ENCODE measurements at places on chromosomes 11 and 22.

- DNase-seq = peak; percentile 75
Measured at GRCh38 chr11:1640076-1640946, 10.7 kb downstream of the KRTAP5-5 start.

DNA sequence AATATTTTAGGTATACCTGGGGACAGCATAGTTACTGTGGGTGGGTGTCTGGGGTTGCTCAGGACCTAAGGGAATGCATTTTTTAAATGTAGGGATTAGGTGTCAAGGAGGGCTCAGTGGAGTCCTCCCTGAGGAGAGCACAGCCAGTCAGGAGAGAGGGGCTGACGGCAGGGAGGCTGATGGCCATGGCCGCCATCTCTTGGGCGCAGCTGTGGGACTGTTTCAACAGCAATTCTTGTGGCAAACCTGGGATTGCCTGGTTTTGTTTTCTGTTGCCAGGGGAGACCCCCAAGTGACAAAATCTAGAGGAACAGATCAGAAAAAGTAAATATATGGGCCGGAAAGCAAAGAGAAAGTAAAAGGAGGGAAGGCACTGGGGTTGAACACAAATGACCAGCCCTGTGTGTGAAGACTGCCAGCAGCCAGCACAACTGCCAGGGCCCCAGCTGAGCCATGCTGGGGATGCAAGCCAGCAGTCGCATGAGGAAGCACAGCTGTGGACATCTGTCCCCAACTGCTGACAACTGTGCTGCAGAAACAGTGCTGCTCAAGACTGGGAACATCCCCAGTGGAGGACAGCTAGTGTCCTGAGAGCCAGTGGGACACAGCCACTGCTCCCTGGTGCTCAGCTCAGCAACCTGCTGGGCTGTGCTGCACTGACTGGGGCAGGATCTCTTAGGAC lies 10.5 kb downstream of the MIF start:
- no peak for DNase-seq

DNA sequence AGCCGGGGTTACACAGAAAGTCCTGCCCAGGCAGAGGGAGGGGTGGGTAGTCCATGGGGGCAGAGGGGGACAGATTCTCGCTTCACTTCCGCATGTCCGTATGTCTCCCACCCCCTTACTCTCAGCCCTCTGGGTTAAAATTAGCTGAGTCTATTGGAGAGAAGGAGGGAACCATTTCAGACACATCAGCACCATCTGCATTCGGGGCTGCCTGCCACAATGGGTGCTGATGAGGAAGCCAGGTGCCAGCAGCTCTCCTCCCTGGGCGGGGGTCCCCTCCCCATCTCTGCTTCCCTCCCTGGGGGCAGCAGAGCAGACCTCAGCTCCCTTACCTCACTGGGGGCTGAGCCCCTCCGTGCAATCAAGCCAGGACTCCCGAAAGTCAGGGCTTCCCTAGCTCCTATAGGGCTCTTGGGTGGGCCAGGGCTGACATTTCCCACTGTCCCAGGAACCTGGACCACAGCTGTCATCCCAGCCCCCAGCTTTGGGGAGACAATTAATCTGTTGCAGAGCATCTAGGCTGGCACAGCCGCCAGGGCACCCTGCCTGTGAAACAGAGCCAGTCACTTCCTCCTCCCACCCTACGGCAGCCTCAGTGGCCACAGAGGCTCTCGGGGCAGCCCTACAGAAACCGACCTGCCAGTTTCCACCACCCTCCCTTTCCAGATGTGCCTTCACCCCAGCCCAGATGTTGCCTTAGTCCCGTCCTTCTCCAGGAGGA lies 67.3 kb downstream of the PDE2A start:
- no peak for DNase-seq

- peak; percentile 42 for DNase-seq
Measured at GRCh38 chr11:70628855-70629844, 230.8 kb downstream of the CTTN start.

DNA sequence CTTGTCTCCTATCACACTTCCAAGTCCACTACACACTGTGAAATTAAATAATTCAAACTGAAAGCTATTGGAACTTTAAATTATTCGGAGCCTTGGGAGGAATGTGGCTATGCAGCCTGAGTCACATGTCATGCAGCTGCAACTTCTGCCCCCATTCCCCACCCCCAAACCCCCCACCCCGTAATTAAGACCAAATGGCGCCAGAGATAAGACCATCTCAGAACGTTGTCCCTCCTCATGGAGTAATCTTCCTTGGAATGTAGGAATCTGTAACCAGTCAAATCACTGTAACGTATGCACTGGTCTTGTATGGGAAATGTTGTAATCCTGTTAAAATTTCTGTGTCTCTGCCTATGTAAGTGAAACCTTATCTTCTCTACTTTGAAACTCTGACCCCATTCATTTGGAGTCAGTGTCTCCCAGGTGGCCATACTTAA lies 37.0 kb downstream of the GAB2 start:
- DNase-seq = no peak

- no peak for DNase-seq
Measured at GRCh38 chr11:2549080-2549479, 104.3 kb downstream of the KCNQ1 start.

- DNase-seq = no peak
Measured at GRCh38 chr22:38132136-38132535, 21.7 kb upstream of the BAIAP2L2 start.

GRCh38 chr11:3891751-3892150 lies 36.3 kb downstream of the STIM1 start:
- DNase-seq = no peak

DNA sequence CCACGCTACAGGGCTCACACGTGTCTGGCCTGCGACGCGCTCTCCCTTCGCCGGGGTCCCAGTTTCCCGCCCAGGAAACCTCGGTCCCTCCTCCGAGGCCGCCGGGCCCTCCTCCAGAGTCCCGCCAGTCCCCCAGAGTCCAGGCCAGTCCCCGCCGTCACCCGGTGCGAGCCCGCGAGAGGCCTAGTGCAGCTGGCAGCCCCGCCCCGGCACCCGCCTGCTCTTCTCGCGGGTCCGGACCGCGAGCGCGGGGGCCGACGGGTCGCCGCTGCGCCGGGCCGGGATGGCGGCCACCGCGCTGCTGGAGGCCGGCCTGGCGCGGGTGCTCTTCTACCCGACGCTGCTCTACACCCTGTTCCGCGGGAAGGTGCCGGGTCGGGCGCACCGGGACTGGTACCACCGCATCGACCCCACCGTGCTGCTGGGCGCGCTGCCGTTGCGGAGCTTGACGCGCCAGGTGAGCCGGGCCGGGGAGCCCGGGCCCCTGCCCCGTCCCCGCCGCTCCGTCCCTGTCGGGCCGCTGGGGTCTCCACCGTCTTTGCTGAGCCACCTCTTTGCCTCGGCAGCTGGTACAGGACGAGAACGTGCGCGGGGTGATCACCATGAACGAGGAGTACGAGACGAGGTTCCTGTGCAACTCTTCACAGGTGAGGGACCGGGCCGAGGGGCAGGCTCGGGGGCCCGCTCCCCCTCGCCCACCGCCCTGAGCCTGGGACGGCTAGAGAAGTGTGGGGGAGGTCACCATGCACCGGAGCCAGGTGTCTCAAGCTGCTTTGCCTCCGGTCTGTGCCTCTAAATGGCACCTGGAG lies at the start of gene PTPMT1:
PTPMT1 (plus strand) TSS at position 260 of the 809 bp plus-strand sequence; CDS start at position 284, 24 bp downstream.
- peak; percentile 62 for DNase-seq

DNA sequence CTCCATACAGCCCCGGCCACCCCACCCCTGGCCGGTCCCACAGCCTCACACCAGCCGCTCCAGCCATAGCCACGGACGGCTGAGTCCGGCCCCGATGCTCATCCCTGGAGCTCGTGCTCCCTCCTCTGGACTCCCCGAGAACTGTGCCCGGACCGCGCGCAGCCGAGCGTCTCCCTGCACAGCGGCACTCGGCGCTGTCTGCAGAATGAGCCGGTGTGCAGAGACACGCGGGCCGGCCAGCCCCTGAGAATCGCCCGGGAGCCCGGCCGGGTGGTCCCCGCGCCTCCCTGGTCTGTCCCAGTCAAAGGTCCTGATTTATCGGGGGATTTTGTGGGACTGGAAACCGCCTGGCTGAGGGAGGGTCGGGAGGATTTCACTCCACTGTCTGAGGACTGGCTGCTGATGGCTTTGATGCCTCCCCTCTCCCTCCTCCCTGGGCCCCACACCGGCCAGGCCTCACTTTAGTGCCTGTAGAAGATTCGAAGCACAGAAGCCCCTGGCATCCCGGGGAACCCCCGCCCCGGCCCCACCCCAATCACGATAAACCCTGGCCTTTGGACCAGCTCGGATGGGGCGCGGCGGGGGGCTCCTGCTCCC lies 102.7 kb downstream of the BRD1 start:
- peak; percentile 60 for DNase-seq

DNA sequence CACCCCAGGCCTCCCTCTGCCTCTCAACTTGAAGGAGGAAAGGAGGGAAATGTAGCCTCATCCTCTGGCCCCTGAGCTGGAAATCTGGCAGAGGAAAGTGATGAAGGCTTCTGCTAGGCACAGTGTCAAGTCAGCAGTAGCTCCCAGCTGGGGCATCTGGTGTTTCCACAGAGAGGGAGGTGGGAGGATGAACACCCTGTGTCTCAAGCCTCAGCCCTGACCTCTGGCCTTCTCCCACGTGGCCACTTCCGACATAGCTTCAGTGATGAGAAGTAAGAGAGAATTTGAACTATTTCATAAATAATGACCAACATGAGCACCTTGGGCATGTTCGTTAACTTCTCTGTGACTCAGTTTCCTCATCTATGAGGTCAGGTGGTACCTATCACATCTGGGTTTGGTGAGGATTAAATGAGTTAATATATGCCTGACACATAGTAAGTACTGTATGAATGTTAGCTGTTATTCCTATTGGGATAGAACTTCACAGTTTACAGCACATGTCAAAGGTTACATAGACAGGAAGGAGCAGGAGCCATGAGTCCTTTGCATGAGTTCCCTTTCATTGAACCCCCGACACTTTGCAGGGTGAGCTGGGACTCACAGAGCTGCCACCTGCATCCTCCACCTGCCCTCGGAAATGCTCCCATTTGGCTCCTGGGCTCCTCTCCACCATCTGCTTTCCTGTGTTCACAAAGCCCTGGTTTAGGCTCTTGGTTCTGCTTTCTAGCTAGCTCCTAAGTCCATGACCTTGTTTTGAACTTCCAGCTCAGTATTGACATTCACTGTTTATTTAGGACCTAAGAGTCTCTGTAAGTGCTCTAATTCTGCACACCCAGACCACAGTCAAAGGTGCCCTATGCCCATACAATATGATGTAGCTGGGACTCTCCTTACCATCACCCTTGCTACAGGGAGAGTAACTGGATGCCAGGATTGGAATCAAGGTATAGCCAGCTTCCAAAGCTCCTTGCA lies 61.7 kb downstream of the CSNK2A3 start:
- no peak for DNase-seq

DNA sequence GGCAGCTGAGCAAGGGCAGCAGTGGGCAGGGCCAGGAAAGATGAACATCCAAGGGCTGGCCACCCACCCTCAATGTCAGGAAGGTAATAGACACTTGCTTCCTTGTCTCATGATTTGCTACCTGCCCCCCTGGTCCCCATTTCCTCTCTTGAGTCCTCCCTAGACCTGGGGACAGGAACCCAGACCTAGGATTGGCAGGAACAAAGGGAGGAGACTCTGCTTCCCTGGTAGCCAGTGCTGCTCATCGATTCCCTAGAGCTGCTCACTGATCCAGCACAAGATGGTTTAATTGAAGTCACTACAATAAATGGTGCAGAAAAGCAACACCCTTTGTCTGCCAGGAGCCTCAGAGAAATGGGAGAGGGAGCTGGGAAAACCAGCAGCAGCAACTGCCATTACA lies 67.8 kb upstream of the CHST1 start:
- DNase-seq = peak; percentile 55

- DNase-seq = no peak
Measured at GRCh38 chr11:129701706-129702105, 113.9 kb upstream of the TMEM45B start.
